ENCODE measurements at places on chromosomes 3 and 15. TPM values are rescaled to one million over a fixed set of nuclear protein-coding genes. Genes with fewer than 3 reads are reported as not detected.

- peak; percentile 30 for DNase-seq
Measured at GRCh38 chr3:194485881-194486539, 792 bp downstream of the ATP13A3 start.

NPAP1 gene
- polyA plus RNA-seq = not detected

GRCh38 chr3:140953028-140953960, 11.7 kb downstream of the SLC25A36 start:
- DNase-seq = no peak

- no peak for DNase-seq
Measured at GRCh38 chr3:5191555-5192304, 4.2 kb downstream of the EDEM1 start.

GPR160 gene
- polyA plus RNA-seq = 1.8 TPM

DNA sequence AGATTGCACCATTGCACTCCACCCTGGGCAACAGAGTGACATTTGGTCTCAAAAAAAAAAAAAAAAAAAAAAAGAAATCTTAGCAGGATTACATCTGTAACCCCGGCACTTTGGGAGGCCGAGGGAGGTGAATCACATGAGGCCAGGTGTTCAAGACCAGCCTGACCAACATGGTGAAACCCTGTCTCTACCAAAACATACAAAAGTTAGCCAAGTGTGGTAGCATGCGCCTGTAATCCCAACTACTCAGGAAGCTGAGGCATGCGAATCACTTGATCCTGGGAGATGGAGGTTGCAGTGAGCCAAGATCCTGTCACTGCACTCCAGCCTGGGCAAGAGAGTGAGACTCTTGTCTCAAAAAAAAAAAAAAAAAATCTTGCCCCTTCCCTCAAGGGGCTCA, 40.4 kb downstream of the LIPC start:
- DNase-seq = no peak

CRYGS gene
- 3.5 TPM for polyA plus RNA-seq

GRCh38 chr3:108024146-108024850, 66.5 kb downstream of the CD47 start:
- no peak for DNase-seq

DNA sequence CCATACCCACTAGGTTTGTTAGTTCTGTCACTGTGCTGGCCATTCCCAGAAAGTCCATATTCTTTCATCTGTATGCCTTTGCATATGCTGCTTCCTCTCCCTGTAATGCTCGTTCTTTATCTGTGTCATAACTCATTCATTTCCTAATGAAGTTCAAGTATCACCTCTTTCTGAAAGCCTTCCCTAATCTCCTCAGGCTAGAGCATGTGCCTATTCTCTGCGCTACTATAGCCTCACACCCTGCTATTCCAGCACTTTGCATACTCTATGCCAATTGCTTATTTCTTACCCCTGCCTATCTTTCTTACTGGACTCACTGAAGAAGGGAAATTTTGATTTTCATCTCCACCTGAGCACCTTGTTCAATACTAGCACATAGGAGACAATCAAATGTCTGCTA, 25.6 kb upstream of the C2CD4B start:
- no peak for DNase-seq

SCAANT1 gene
- polyA plus RNA-seq = 1.1 TPM

- DNase-seq = no peak
Measured at GRCh38 chr3:13700889-13701288, 152.0 kb downstream of the FBLN2 start.

GRCh38 chr3:14784087-14784681, 34.6 kb upstream of the FGD5 start:
- DNase-seq = no peak

CYP11A1 gene
- polyA plus RNA-seq = 1.4 TPM

GRCh38 chr3:67896130-67896529, 241.7 kb upstream of the SUCLG2 start:
- DNase-seq = no peak

DNA sequence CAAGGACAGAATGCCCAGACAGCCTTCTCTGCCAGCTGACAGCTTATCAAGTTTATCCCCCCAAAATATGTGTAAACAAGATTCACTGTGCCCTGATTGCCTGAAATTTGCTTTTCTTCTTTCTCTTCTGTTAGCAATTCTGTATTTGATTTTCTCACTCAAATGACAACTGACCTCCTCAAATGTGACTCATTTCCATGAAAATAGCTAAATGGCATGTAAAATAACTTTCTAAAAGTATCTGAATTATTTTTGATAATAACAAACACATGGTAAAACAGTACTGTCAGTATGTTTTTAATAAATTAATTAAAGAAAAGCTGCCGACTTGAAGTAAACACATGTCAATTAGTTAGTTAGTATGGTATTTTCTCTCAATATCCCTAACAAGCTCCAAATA, 202.3 kb upstream of the STAC start:
- DNase-seq = no peak

CORO2B gene
- 4.7 TPM for polyA plus RNA-seq

CPB1 gene
- 0.90 TPM for polyA plus RNA-seq

- DNase-seq = no peak
Measured at GRCh38 chr3:160622263-160623045, 54.5 kb upstream of the ARL14 start.

DNA sequence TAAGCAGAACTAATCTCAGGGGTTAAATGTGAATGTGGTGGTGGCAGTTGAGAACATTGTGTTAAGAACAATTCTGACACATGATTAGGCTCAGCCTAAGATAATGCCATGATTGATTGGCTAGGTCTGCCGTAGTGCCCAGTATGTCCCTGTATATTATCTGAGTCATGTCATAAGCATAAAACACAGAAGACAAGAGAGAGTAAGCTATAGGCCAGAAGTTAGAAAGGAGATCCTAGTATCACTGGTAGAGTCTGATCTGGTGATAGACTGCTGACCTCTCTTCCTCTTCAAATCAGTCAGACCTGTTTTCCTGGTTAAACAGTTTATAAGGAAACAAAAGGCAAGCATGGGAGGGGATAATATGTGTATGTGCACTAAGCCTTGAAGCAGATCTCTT, 30.1 kb upstream of the ATP8B4 start:
- no peak for DNase-seq

DNA sequence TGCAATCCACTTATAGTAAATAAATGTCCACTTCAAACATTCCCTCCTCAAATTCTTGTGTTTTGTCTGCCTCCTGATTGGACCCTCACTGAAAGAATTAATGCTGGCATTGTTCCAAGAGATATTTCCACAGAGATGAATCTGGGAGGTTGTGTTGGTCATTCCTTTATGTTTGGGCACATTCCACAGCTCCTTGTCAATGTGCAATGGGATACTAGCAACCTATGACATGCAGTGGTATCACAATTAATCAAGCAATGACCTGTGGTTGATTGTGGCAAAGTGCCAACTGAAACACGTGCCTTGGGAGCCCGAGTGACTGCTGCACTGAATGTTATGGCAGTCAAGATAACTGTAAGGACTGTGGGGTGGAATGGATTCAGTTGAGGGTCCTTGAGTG, 55.0 kb upstream of the SNRPN start:
- DNase-seq = no peak

- DNase-seq = no peak
Measured at GRCh38 chr3:184497804-184498203, 63.8 kb upstream of the EPHB3 start.

DNA sequence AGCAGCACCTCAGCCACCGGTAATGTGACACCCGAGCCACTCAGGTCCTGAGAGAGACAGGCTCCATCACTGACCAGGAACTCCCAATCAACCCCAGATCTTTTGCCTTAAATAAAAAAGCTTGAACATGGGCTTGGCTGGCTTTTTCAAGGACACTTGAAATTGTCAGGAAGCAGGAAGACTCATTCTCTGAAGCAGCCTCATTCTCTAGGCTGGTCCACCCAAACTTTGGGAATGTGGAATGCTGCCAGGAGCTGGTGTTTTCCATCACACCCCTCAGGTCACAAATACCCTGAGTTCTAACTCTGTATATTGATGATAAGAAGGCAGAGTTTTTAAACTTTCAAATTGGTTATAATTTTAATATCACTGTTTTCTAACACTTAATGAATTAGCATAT, 17.0 kb downstream of the CXCR6 start:
- no peak for DNase-seq

- DNase-seq = no peak
Measured at GRCh38 chr15:35003928-35004327, 15.8 kb upstream of the ZNF770 start.

DNA sequence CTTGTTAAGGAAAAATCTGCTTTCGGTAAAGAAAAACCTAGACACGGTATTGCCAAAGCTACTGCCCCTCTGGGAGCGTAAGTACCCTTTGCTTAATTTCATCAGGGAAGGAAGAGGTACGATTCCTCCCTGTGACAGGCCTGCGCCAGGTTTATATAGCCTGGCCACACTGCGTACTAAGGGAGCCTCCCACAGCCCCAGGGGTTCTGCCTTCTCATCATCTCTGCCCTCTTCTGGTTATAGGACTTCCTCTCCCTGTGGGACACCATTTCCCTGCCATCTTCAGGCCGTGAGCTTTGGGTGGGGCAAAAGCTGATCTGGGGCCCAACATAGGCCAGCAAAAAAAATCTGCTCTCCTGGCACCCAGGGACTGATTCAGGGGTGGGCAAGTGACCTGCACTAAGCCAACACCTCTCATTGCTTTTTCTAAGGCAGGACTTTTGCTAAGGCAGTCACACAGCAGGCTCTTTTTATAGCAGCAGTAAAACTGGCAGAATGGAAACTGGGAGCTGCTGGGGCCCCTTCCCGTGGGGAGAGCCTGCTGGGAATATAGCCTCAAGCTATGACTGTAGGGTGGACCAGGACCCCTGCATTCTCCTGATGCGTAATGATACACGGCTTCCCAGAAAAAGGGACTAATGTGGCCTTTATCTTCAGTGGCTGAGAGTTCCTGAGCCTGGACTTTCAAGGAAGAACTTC, 76.2 kb downstream of the PRICKLE2 start:
- DNase-seq = no peak

MUSTN1 gene
- 203 TPM for polyA plus RNA-seq

DNA sequence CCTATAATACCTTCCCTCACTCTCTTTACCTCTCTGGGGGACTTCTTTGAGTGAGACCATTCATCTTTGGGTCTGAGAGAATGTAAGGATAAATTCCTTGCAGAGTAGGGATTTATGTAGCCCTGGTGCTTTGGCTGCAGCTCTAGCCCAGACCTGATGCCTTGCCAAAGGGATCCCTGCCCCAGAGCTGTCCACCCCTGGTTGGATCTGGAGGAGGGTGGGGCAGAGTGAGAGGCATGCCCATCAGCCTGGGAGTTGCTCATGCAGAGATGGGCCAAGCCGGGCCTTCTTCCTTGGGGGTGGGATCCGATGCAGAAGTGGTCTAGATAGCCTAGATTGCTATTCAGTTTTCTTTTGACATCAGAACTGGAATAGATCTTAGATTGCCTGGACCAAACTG, 31.5 kb downstream of the RTP1 start:
- no peak for DNase-seq

TIMP4 gene
- 2.1 TPM for polyA plus RNA-seq

GRCh38 chr15:78909791-78910228, 35.0 kb downstream of the CTSH start:
- DNase-seq = no peak

- DNase-seq = no peak
Measured at GRCh38 chr3:49914906-49915305, 11.2 kb upstream of the MST1R start.

CIB1 gene
- polyA plus RNA-seq = 23.1 TPM

DNA sequence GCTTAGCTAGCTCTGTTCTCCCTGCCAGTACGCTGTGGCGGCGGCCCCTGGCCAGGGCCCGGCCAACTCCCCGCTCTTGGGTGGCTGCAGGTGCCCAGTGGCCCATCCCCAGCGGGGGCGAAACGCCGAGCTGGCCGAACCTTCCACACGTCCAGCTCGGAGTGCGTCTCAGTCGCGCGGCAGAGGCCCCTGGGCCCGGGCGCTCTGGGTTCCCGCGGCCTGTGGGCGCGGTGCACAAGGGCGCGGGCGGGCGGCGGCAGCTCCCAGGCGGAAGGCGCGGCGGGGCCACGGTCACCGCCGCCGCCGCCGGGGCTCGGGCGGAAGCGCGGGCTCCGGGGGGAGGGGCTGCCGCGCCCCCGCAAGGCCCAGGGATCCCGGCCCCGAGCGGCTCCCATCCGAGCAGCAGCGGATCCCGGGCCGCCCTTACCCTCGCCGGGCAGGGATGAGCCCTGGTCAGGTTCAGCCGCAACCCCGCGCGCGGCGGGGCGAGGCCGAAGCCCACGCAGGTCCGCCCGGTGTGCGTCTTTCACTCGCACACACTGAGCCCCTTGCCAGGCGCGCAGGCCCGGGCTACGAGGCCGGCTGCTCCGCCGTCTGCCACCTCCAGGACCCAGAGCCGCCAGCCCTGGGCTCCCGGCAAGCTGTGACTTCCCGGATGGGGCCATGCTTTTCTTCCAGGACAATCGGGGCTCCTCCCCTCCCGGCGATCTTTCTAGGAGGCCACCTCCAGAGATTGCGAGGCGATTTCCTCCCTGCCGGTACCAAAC, 54.2 kb downstream of the CCDC54 start:
- peak; percentile 52 for DNase-seq

SNX22 gene
- polyA plus RNA-seq = 0.97 TPM

TLNRD1 gene
- polyA plus RNA-seq = 14.3 TPM

CSPG4 gene
- 125 TPM for polyA plus RNA-seq

DNA sequence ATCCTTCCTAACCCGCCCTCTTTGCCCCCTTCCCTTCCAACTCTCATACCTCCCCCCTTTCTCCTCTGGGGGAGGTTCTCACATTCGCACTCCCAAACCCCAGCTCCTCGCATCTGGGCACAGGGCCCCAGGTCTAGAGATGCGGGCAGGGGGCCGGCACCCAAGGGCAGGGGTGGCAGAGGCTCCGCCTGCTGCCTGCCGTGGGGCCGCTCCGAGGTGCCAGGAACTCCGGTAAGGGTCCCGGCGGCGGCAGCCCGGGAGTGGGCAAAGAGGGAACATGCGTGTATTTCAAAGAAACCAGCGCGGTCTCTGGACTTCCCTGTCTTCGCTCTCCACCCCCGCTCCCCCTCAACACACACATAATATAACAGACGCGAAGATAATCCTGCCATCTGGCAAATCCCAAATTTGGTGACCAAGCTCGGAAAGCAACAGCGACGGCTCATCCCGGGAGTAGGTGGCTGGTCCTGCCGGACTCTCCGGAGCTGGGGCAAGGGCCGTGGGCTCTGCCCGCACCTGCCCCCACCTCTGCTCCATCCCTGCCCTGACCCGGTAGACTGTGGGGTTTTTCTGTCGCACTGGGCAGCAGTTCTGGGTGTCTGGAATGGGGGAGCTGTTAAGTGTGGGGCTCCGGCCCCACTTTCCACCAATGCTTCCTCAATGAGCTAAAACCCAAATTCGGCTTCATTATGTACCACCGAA, 31.0 kb downstream of the NR2F2 start:
- no peak for DNase-seq

DNA sequence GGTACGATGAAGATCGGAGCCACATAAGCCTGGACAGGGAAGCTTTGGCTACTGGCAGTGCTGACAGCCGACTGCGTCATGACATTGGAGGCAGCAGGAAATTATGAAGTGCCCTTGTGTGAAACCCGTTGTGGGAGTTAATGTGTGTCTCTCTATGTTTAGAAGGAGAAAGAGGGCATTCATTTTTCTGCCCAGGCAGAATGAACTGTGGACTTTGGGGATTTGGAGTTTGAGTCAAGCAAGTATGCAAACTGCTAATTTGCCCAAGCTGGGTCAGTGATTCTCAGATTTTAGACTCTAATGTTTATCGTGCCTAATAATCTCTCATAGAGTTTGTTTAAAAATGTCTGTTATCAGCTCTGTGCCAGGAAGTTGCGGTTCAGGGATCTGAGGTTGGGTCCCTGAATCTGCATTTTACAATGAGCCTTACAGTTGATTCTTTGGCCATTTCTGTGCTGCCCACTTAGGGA, 5.6 kb downstream of the CTXND1 start:
- DNase-seq = no peak

Data from hindlimb muscle (tissue), 1 donor.